ENCODE measurements at places on chromosomes 4 and X.

DNA sequence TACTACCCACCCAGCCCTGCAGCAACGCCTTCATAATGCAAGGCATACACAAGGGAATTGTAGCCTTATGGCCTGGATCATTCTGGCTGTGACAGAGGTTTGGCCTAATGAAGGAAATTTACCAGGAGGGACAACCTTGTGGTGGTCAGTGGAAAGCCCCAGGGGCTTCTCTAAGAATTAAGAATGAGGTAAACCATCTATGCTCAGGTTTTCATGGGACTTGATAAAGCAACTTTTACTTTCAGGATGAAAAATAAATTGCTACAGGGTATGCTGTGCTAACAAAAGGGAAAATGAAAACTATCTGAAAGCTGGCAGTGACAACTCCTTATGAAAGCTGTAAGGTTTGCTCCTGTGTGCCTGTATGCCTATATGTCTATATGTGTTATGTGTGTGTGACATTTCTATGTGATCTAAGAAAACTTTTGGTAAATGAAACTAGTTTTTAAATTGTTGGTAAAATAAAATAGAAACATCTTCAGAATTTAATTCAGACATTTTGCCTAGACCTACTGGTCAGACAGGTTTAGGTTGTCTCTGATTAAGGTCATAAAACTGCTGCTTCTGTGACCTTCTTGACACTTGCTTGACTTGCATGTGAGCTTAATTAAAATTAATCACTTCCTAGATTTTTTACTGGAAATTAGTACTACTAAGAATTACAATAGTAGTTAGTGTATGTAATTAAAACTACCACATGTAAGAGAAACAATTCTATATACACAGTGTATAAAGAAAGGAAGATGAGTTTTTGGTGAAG is 19.9 kb upstream of the TXK start:
- no peak for DNase-seq

DNA sequence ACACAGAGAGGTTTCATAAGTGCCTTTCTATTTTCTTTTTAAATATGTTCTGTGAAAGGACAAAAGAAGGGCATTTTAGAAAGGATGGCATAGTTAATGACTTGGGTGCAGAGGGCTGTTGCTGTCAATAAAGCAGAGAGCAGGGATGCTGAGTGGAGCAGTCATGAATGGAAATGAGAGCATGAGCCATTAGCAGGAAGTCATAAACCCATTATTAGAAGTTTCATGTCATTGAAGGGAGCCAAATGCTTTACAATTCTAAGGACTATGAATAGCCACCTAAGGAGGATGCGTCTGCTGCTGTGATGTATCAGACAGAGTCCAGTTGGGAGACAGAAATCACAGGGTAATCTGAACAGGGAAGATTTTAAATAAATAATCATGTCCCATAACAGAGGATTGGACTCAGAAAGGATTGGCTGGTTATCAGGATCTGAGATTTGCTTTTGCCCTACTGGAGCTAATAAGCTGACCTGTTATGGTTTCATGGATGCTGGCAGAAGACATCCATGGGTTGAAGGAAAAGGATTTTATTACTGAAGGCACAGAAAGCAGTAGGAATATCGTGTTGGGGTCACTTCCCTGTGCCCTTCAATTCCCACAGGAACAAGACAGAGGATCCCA is 47.5 kb upstream of the WDR19 start:
- DNase-seq = no peak

DNA sequence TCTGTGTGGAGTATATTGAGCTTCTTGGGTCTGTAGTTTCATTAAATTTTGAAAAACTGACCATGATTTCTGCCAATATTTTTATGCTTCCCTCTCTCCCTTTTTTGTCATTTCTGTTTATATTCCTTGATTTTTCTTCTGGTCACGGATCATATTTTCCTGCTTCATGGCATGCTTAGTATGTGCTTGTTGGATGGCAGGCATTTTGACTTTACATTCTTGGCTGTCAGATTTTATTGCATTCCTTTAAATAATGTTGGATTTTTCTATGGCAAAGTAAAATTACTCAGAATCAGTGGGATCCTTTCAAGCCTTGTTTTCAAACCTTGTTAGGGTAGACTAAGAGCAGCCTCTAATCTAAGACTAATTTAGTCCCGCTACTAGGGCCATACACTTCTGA is 531.8 kb downstream of the IL15 start:
- no peak for DNase-seq

DNA sequence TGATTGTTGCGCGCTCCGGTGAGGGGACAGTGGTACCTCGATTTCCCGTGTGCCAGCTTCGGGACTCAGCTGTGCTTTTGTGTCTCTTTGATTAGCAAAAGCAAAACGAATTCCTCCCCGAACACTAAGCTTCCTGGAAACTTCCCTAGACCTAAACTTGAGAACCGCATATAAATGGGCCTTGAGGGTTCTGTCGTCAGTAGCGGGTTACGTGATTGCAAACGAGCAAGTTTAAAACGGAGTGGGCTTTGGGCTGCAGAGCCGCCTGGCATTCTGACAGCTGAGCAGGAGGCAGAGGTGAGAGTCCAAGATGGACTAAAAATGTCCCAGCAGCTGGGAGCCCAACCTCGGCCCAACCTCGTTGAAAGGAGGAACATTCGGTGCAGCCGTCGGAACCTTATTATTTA is 1.2 kb upstream of the TAPT1 start:
- DNase-seq = no peak

- no peak for DNase-seq
Observed at GRCh38 chr4:23881674-23882337, 8.0 kb downstream of the PPARGC1A start.

- no peak for DNase-seq
Observed at GRCh38 chrX:94576367-94577004, 902.5 kb downstream of the FAM133A start.

DNA sequence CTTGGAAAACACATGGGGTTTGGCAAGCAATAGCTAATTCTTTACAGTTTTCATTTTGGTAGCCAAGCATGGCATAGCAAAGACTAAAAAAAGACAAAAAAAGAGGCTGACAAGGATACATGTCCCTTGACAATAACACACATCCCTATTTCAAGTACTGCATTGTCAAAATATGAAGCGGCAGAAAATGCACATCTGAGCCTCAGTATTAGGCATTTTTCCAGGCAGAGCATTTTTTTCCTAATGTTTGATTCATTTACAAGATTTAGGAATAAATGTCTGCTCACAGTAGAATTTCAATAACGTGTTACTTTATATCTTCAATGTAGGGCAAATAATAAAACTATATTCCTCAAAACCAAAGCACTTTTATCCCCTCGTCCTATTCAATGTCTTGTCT is 216.3 kb upstream of the PCDH18 start:
- DNase-seq = no peak

DNA sequence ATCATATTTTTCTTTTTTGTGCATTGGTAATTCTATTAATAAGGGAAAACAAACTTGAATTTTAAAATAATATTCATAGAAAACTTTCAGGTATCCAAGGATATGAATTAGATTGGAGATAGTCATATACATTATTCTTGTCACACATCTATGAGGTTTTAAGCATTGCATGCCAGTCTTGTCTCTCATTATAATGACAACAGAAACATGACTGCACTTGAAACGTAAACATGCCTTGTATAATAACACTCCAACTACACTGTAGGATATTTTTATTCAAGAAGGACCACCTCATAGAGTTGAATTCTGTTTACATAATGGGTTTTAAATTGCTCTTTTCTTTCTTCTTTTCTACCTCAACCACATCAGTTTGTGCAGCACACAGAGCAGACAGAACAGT is 104.5 kb downstream of the DCAF8L2 start:
- no peak for DNase-seq

- no peak for DNase-seq
Observed at GRCh38 chr4:40311811-40312346, 23.3 kb upstream of the CHRNA9 start.

DNA sequence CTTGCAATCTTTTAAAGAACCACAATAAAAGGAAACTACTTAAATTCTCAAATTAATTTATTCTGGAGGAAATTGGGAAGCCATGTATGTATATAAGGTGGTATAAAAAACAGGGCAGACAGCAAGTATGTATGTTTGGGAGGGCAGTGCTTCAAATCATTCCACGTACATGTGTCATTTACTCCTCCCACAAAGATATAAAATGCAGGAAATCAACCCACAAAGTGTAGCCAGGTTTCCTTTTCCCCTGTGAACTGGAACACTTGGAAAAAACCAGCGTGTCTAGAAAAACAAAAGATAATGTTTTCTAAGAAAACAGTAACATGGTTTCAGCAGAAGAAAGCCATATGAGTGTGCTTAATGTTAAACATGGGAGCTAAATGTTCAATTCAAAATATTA is 156.7 kb upstream of the FAM47A start:
- no peak for DNase-seq

Data from activated T-cell treated with anti-CD3 and anti-CD28 coated beads for 48 hours (primary cell).